ENCODE measurements at places on chromosomes 1 and 21.

DNA sequence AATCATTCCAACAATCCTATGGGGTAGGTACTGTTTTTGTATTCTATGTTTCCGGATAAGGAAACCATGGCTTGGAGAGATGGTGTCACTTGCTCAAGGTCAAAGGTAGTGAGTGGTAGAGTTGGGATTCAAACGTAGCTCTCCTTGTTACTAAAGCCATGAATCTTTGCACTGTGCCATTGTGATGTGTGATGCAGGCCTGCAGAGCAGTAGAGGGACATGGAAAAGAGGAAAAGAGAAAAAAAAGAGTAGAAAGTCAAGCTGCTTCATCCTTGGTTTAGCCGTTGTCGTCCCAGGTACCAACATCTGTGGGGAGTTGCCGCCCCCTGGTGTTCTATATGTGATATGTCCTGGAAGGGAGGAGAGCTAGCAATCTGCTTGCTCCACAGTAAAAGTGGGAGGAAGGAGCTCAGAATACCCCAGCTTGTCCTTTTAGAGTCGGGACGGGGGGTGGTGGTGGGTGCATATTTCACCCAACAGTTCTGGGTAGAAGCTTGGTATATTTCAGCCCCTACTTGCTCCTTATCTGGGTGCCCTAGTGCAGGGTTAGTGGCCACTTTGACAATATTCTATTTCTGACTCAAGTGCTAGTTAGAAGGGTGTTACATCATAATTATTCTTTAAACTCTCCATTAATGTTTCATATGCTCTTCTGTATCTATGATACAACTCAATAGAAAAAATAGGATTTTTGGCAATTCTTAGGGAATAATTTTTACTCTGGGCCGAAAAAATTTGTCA lies 98.4 kb downstream of the EBNA1BP2 start:
- DNase-seq, result peak; percentile 68

- no peak for DNase-seq
Observed at GRCh38 chr1:34929853-34930701, 627 bp upstream of the DLGAP3 start.

- no peak for DNase-seq
Observed at GRCh38 chr1:177858332-177858821, 111.5 kb downstream of the SEC16B start.

GRCh38 chr1:36737767-36738166 lies 255.1 kb upstream of the CSF3R start:
- DNase-seq, result no peak

DNA sequence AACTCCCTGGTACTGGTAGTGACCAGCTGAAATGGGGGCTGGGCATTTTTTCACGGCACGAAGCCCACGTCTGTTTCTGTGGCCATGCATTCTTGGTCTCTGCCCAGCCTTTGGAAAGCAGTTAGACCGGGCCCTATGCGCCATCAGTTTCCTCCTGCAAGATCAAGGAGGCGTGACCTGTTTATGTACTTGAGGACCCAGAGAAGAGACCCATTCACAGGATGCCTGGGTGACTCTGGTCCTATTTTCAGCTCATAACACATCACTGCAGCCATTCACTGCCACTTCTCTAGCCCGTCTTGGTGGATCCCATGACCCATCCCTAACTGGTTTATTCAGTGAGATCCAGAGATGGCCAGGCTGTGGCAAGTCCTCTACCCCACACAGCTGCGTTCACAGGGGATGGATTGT lies 70.4 kb downstream of the SPSB1 start:
- DNase-seq, result no peak

GRCh38 chr1:171953835-171954234 lies 112.5 kb downstream of the DNM3 start:
- no peak for DNase-seq

GRCh38 chr1:231159963-231160761 lies 1.7 kb upstream of the TRIM67 start:
- DNase-seq, result no peak

GRCh38 chr1:37090671-37091070 lies 56.4 kb upstream of the GRIK3 start:
- DNase-seq, result no peak

GRCh38 chr1:22953057-22953739 lies 19.5 kb downstream of the LACTBL1 start:
- no peak for DNase-seq

DNA sequence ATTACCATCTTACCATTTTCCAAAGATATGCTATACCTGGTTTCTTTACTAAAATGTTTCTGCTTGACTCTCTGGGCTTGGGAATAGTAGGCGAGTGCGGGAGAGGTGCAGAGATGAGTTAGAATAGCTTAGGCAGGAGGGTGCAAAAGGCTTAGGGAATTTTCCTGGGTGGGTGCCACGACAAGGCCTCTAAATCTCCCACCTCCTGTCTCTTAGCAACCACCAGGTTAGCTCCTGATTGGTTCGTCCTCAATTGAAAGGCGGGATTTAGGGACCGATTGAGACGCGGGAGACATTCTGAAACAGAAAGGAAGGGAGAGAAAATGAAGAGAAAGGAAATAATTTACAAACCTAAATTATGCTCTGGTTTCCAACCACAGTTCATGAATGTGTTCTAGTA lies 3.1 kb downstream of the ACKR1 start:
- no peak for DNase-seq

DNA sequence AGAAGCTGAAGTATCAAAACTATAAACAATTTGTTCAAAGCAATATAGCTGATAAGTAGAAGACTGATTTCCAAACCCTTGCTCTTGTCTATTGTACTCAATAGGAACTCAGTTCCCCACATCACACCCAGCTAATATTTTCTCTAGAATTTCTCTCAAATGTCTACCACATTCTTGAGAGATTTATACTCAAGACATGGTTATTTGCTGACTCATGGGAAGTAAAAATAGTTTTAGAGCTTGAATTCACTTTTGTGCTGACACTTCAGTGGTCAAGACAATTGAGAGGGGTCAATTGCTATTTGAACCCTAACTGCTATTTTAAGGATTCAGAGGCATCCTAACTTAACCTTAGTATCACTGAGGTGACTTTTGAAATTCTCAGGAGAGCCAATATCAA lies 99.0 kb downstream of the TNNI3K start:
- DNase-seq, result no peak

- DNase-seq, result no peak
Observed at GRCh38 chr1:66022904-66023620, 230.4 kb downstream of the PDE4B start.

DNA sequence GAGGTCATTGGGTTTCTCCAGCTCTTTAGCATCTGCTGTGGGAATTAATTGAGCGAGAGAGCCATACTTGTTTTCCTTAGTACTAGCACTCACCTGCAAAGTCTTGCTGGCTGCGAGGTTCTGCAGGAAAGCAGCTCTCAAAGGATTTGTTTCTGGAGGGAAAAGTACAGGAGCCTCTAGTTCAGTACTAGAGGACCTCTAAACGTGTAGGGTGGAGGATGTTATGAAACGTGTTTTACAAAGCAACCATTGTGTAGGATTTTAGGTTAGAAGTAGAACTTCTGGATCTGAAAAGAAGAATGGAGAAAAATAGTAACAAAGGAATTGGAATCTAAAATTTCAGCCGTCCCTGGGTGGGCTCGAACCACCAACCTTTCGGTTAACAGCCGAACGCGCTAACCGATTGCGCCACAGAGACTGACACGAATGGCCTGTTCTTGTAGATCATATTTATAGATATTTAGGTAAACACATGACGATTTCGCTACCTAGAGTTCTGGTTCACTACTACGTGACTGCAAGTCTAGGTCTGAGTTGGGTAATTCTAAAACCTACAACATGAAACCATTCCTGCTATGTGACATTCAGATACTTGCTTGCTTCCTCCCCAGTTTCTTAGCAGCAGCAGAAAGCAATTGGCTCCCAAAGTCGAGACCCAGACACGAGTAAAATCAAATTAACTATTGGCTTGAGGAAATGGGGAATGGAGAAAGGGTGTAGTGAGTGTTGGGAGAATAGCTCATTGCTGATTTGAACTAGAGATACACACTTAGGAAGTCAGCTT lies 60.2 kb upstream of the CFAP126 start:
- peak; percentile 39 for DNase-seq

- no peak for DNase-seq
Observed at GRCh38 chr1:39676948-39677548, 5.1 kb upstream of the NT5C1A start.

- DNase-seq, result no peak
Observed at GRCh38 chr1:174017231-174017970, 4.8 kb downstream of the RC3H1 start.

GRCh38 chr1:17729909-17730308 lies 25.2 kb upstream of the ACTL8 start:
- no peak for DNase-seq

GRCh38 chr1:85318217-85318616 lies 41.8 kb upstream of the BCL10 start:
- no peak for DNase-seq

All from central memory CD8-positive, alpha-beta T cell (primary cell).